ENCODE measurements at places on chromosomes 16 and 17.

DNA sequence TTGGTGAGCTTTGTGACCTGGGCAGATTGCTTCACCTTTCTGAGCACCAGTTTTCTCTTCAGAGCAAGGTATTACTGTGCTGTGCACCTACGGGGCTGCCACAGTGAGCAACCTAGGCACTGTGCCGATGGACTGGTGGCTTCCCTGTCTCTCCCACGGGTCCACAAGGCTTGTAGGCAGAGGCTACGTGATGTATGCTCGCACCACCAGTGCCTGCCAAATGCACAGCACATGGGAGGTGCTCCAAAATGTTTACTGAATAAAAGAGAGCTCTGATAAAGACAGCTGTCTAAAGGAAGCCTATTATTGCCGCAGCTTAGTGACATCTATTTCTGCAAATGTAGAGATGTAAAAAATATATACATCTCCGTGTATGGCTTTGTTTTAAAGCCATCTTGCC is 139.2 kb downstream of the CDK5R1 start:
- no peak for DNase-seq

DNA sequence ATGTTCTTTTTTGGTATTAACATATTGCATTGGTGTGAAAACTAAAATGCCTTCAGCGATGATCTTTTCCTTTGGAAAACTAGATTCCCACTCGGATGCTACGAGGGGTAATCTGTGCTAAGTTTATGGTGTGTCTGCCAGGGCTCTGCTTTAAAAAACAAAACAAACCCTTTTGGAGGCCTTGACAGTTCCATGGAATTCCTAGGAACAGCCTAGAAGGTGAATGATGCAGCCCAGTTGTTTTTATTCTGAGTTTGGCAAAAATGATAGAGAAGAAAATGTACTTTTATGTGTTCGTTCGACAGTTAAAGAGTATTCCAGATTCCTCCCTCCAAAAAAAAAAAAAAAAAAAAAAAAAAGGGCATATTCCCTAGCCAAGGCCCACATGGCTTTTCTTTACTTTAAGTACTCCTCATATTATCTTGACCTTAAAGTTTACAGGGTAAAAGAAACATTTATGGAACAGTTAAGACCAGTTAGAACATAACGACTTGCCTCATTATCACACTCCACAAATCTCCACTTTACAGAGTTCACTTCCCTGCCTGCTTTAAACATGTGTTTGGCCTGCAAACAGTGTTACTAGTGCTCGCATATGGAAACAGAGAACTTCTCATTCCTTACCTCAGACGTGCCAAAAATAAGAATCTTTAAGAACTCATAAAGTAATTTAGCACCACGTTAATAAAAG is 159.1 kb downstream of the WWOX start:
- DNase-seq = no peak

- no peak for DNase-seq
Observed at GRCh38 chr17:67779098-67779672, 46.1 kb upstream of the BPTF start.

DNA sequence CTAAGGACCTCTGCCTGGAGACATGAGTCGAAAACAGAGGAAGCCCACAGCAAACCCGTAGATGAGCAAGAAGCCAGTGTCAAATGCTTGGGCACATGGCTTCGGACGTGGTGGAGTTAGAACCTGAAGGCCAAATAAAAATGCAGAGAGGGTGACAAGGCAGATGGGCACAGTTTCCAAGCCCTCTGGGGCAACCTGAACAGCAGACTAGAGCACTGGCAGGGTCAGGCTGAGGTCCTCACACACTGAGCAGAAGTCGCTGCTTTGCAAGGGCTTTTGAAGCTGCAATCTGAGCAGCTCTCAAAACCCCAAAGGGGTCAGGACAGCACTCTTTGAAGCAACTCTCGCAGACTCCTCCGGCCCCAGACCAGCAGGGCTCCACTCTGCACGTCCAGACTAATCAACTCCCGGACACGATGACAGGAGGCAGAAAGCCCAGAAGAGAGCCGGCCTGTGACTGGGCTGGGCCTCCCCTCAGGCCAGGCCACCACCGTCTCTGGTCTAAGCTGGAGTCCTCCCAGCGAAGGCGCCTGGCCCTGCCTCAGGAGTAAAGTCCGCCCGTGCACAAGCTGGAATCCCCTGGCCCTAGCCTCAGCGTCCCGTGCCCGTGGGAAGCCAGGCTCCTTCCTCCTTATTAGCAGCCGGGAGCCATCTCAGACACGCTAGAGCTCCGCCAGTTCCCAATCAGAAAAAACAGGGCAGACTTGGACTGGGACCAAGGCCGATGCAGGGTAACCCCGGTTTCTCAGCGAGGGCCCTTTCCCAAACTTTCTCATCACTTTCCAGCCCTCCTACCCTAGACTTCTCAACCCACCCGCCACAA is 924 bp downstream of the SMARCD2 start:
- DNase-seq = no peak

- no peak for DNase-seq
Observed at GRCh38 chr17:60421273-60422161, 772 bp upstream of the CHCT1 start.

GRCh38 chr17:34406226-34406625 is 43.2 kb upstream of the CCL1 start:
- no peak for DNase-seq

DNA sequence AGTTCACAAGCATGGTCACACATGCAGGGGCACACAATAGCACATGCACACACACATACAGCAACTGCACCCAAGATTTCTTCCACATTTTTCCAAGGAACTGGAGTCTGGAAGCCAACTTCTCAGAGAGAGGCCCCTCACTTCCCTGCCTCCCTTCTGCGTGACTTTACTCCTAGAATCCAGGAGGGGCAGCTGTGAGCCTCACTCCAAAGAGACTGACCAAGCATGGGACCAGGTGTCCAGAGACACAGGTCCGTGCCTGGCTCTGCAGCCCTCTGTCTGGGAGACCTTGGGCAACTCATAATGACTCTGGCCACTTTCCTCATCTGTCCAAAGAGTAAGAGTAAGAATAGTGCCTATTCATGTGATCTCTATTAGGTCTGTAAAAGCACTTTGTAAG is 104.7 kb upstream of the TMEM132E start:
- DNase-seq = no peak
